ENCODE measurements at places on chromosomes 7 and 10. TPM values are rescaled to one million over a fixed set of nuclear protein-coding genes. Genes with fewer than 3 reads are reported as not detected.

Gene ECHS1
- total RNA-seq = 180 TPM

Gene FOXK1
- total RNA-seq = 26.7 TPM

- peak overlapping the region; percentile 52 for H3K27ac ChIP-seq
- H3K36me3 ChIP-seq = no peaks in the 10 kb centered on the region
- peaks cover 5% of the 10 kb centered on the region for H3K4me1 ChIP-seq
- no peak overlapping the region for H3K4me3 ChIP-seq
- no peaks in the 10 kb centered on the region for H3K27me3 ChIP-seq
Observed at GRCh38 chr10:77011874-77012811, 625.5 kb downstream of the KCNMA1 start.

DNA sequence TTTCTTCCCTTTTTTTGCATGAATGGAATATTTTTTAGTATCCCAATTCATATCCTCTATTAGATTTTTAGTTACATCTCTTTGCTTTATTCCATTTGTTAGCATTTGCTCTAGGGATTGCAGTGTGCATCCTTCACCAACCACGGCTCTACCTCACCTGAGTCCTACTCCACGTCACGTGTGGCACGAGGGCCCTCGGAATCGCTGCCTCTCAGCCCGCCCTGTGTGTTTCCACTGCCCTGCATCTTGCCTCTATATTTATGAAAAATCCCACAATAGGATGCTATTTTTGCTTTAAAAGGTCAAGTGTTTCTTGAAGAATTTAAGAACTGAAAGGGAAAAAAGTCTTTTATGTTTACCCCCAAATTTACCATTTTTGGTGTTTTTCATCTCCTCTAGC lies 41.0 kb downstream of the CFAP46 start:
- no peak overlapping the region for H3K4me3 ChIP-seq
- DNase-seq = no peak
- no peaks in the 10 kb centered on the region for H3K4me1 ChIP-seq

DNA sequence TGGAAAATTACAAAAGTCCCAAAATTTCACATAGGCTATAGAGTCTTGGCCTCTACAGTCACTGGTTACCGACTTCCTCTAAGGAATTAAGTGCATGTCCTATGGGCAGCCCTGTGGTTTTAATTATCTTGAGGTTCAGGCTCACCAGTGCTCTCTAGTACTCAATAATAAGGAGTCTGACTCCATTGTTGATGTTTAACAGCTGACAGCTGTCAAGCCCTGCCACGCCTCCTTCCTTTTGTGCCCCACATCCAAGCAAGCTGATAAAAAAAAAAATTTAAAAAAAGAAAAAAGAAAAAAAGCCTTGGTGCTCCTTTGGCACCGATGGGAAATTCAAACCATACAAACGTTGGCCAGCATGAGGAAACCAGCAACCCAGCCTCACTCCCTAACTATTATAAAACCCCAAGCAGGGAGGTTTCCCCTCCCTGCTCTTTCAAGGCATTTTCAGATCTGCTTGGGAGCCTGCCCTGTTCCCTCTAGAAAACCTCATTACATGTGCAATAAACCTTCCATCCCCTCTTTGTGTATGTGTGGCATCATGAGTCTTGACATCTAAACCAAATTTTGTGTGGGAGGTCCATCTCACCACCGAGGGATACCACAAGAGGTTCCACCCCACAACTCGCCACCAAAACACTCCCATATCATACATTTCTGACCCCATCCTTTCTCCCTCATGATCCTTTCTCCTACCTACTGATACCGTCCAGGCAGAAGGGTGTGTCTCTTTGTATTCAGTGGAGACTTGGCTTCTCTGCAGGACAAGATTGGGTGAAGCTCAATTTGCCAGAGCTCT lies 70.9 kb upstream of the CCDC71L start:
- peaks cover 6% of the 10 kb centered on the region for H3K4me1 ChIP-seq
- H3K27me3 ChIP-seq = no peaks in the 10 kb centered on the region
- no peak overlapping the region for H3K4me3 ChIP-seq
- DNase-seq = no peak
- H3K27ac ChIP-seq = no peak overlapping the region

GRCh38 chr10:49161411-49161997 lies 26.7 kb downstream of the TMEM273 start:
- no peaks in the 10 kb centered on the region for H3K36me3 ChIP-seq
- H3K4me3 ChIP-seq = no peak overlapping the region
- DNase-seq = no peak
- H3K27me3 ChIP-seq = no peaks in the 10 kb centered on the region
- peaks cover 3% of the 10 kb centered on the region for H3K4me1 ChIP-seq

- peaks cover 23% of the 10 kb centered on the region for H3K4me1 ChIP-seq
- no peak overlapping the region for H3K27ac ChIP-seq
- H3K36me3 ChIP-seq = no peaks in the 10 kb centered on the region
- H3K4me3 ChIP-seq = no peak overlapping the region
- no peaks in the 10 kb centered on the region for H3K27me3 ChIP-seq
- DNase-seq = no peak
Observed at GRCh38 chr10:34717429-34717828, 97.7 kb downstream of the PARD3 start.
